ENCODE measurements at places on chromosomes 1 and 21. TPM values are rescaled to one million over a fixed set of nuclear protein-coding genes. Genes with fewer than 3 reads are reported as not detected.

DNA sequence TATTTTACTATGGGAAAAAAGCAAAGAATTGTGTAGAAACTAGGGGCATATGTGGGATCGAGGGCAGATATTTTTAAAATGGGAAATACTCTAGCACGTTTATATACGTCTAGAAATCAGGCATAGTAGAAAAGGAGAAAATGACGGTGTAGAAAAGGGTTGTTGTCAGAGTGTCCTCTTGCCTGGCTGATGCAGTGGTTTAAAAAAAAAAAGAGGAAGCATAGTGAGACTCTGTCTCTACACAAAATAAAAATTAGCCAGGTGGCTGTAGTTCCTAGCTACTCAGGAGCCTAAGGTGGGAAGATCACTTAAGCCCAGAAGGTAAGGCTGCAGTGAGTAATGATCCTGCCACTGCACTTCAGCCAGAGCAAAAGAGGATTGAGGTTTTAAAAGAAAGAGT is 64.7 kb upstream of the LRRC7 start:
- no peak overlapping the region for H3K27ac ChIP-seq
- H3K27me3 ChIP-seq = peaks cover 18% of the 10 kb centered on the region
- H3K4me3 ChIP-seq = no peak overlapping the region
- H3K36me3 ChIP-seq = no peaks in the 10 kb centered on the region
- H3K4me1 ChIP-seq = no peaks in the 10 kb centered on the region

GRCh38 chr1:112514901-112515300 is 6.1 kb downstream of the WNT2B start:
- no peak overlapping the region for H3K4me3 ChIP-seq
- H3K4me1 ChIP-seq = peaks cover 5% of the 10 kb centered on the region
- H3K36me3 ChIP-seq = no peaks in the 10 kb centered on the region

FGR gene
- total RNA-seq = not detected

C21orf91 gene
- 17.7 TPM for total RNA-seq
